ENCODE measurements at places on chromosomes 1 and 21.

- DNase-seq, result no peak
Measured at GRCh38 chr1:57789936-57790335, 366.1 kb upstream of the DAB1 start.

GRCh38 chr1:170337413-170337994 is 191.7 kb downstream of the NTMT2 start:
- DNase-seq, result no peak

DNA sequence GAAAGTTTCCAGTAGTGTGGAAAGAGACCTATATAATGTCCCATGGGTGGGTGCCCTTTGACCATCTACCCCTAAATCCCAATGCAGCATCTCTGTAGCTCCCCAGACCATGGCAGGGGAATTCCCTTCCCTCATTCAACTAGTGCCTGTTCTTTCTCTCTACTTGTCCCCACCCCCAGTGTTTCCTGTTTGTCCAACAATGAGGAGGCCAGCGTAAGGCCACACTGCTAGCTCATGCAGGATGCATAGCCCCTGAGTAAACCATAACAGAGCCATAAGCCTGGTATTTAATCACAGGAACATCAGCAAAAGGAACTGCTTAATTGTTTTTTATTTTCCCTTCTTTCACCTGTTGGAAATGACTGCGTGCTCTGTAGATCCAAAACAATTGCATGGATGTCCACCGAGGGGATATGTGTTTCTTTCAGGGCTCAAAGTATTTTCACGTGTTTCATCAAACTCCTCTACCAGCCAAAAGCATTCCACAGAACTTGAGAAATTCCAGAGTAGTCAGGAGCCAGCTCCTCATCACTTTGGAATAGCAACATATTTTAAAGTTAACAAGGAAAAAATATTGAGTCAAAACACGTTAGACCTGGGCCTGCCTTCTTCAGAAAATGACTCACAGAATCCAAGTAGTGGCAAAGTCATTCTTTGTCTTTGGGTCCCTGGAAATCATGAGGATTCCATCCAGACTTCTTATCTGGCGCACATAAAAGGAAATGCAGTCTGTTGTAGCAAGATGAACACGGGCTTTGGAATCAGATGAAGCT is 162.5 kb upstream of the SGIP1 start:
- no peak for DNase-seq

DNA sequence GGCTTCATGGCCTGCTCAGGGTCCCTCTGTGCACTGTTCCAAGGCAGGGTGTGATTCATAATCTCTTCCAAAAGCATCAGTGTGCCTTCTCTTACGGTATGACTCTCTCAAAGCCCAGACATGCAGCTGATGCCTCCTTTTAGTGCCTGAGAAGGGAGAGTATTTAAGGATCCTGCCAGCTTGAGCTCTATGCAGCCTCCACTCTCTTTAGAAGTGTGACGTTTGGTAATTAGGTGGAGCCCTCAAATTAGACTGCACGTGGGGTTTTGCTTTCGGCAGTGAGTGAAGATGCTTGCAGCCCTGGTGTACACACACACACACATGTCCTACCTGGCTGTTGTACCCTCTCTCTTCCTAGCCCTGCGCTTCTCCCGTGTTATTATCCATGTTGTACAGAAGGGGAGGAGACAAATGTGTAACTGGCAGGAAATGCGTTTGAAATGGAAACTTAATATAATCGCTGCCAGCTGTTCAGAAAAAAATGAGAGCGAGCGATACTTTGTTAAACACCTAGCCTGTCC is 2.6 kb upstream of the C1orf174 start:
- DNase-seq, result peak; percentile 26

DNA sequence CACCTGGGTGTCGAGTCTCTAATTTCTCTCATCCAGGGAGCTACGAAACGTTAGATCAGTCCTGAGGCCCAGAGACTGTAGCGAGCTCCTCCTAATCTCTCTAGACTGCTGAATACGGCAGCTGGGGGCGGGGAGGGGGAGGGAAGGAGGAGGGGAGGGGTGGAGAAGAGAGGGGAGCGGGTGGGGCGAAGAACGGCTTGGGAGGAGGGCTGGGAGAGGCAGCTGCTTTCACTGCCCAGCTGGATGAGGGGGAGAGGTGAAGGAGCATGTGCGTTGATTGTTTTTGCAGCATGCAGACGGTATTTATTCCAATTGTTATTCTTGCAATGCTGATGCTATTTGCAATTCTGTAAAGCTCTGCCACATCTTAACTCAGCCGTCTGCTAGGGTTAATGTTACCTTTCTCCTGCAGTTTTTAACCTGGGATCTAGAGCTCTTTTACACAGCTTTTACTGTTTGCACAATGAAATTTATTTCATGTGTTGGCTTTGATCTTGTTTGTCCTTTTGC is 790 bp downstream of the DNAJC6 start:
- DNase-seq, result no peak

GRCh38 chr1:95067062-95067461 is 5.7 kb downstream of the ALG14 start:
- no peak for DNase-seq

GRCh38 chr1:154999571-155000410 is 2.8 kb upstream of the ZBTB7B start:
- peak; percentile 63 for DNase-seq

DNA sequence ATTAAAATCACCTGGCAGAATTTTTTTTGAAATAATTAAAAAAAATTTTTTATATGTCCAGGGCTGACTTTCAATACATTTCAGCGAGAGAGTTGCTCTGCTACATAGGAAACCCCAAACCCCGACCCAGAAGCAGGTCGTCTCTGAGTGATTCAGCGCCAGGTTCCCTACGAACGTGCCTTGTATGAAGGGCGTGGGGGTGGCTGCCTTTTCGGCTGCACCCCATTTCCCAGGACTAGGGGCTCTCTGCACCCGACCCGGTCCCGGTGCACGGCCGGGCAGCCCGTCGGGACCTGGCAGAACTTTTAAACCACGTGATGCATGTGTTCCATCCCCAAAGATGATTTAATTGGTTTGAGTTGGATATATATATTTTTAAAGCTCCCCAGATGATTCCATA is 15.8 kb upstream of the SCYL3 start:
- DNase-seq, result no peak

DNA sequence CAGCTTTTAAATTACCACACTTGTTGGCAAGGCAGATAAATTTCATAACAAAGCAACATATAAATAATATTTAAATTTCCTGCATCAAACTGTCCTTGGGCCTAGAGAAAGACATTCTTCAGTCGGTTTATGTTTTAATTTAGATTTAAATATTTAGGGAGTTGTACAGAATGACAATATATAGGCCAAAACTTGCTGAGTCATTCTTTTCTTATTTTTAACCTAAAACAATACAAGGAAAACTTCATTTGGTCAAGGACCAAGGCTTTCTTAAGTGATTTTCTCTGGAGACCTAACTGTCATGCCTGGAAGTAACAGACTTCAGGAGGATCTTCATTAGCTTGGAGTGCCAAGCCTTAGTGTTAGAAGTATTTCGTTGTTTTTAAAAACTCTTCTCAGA is 5.6 kb downstream of the MAP10 start:
- no peak for DNase-seq

DNA sequence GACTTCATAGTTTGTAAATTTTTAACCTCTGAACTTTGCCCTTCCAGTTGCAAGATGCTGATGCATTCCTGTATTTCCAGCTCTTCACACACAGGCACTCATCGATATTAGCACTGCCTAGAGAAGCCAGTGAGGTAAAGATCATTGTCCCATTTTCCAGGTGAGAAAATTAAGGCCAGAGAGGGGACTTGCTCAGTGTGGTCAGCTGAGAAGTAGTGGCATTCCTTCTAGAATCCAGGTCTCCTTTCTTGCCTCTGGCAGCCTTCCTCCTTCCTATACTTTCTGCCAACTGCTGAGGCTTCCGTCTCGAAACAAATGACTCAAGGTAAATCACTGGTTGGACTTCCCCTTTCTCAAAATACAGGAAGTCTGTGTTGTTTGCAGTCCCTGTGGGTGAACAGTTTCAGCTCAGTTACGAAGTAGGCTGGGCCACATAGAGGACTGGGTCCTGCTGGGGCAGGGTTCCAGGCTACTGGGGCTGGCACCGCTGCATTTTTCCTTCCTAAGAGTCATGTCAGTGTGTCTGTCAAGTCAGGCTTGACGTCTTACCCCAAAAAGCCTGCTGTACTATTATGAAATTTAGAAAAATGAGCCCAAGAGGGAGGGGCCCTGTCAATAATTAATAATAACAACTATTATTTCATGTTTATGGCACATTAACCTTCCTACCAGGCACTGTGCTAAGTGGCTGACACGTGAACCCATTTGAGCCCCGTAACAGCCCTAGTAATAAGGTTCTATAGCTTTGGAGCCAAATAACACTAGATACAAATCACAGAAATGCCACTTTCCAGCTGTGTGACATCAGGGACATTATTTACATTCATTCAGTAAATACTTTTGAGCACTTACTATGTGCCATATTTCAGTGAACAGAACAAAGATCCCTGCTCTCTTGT is 16.6 kb upstream of the RNF19B start:
- peak; percentile 90 for DNase-seq

- no peak for DNase-seq
Measured at GRCh38 chr1:78236716-78237115, 190.9 kb downstream of the GIPC2 start.

GRCh38 chr1:23126801-23127200 is 41.9 kb downstream of the LUZP1 start:
- no peak for DNase-seq

DNA sequence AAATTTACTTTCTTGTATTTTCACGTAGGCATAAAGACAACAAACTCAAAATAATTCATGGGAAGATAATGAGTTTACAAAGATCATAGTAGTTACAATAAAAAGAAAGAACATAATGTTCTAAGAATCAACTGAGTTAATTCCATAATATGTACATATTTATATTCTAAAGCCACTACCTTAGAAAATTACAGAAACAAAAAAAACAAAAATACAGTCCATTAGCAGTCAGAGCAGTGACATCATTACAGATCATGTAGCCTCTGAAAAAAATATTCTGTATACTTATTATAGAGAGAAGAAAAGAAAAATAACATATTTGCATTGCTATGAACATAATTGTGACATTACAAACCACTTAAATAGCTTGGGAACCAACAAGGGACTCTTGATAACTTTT is 360.1 kb upstream of the RGS18 start:
- no peak for DNase-seq

- DNase-seq, result no peak
Measured at GRCh38 chr1:26274801-26275425, 5.0 kb upstream of the SH3BGRL3 start.

- DNase-seq, result no peak
Measured at GRCh38 chr1:7426780-7427604, 344.1 kb upstream of the VAMP3 start.

DNA sequence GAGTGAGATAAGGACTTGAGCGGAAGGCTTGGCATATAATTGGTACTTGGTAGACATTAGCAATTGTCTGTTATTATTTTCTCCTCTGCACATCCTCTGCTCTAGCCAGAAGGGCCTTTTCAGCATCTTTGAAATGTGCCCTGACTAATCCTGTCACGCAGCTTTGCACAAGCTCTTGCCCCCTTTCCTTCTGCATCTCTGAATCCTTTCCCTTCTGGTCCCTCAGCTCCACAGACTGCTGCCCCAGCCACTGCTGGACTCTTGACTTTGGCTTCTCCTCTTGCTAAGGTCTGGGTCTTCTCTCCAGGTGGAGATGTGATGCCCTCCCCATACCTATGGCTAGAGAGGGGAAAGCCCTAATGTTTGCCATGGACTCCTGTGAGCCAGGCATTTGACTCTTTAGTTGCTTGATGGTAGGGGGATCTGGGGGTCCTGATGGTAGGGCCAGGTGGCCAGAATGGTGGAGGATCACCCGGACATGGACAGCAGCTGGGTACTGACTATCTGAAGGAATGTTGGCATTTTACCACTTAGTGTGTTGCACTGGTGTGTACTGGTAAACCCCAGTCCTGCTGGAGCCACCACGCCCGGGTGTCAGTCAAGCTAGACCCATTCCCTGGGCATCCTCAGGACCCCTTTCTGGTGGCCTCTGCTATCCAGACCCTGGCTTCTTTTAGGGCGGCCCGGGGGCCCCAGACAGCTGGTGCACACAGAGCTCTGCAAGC is 4.4 kb downstream of the HPCA start:
- DNase-seq, result no peak
